ENCODE measurements at places on chromosomes 7 and 10. TPM values are rescaled to one million over a fixed set of nuclear protein-coding genes. Genes with fewer than 3 reads are reported as not detected.

- no peak for DNase-seq
These were observed 30.6 kb downstream of the DRGX start for GRCh38 chr10:49365275-49365674.

- no peak for DNase-seq
These were observed 66.0 kb downstream of the SLC25A40 start for GRCh38 chr7:87810130-87810529.

DNA sequence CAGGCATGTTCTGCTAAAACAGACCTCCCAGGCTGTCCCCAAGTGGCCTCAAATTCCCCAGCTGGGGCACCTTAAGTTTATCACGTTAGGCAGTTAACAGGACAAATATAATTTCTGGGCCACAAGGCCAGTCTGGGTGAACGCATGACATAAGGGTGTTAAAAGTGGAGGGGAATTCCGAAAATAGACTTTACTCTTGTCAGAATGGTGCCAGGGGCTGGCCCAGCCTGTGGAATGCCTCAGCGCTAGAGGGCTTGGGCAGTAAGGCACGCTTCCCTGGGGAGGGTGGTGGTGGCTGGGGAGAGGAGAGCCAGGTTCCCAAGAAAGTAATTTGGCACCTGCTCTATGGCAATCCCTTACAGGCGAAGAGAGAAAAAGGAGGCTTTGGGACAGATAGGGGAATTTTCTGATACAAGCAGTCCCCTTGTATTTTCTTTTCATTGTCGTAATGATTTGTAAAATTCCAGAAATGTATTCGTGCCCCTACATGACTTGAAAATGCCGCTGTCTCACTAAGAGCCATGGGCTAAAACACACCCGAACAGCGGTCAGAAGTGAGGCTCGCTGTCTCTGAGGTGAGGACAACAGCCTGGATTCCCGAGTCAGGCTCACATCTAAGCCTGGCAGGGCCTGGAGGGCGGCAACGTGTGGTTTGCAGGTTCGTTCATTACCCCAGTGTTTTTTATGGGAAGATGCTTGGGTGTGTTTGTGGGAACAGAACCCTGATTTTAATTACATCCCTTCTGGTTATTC is 463.2 kb upstream of the GALNT17 start:
- DNase-seq: peak; percentile 74

GRCh38 chr7:80175744-80176143 is 41.1 kb downstream of the GNAI1 start:
- DNase-seq: no peak

DNA sequence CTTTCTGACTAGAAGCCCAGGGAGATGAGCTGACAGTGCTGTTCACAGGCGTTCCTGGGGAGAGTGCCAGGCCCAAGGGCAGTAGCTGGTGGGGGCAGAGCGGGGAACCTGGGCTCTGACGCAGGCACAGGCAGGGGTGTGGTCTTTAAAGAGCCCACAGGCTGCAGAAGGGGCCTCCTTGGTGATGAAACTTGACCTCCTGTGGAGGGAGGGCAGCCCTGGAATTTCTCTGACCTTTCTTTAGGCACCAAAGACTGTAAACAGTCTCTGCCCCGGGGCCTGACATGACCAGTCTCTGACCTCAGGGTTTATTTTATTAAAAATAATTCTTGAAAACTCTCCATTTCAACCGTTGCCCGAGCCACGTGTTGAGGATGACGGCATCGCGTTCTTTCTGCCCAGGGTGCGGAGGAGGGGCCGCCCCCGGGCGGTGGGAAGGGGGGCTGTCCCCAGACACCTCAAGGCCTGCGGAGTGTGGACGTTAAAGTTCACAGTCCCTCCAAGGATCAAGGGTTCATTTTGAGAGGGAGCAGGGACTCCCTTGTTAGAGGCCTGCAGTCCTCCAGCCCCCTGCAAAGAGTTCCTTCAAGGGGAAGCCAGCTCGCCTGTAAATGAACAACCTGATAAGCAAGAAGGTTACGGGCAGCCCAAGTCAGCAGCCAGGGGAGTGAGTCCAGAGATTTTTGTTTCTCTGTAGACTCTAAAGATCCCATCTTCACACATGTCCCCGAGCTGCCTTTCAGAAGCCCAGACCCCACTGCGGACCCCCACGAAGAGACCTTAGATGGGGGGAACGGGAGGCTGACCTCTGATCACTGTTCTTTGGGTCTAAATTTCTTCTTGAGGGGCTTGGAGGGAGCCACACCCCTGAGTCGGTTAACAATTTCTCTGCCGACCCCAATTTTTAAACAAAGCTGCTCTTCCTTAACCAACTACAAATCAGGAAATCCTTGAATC is 128.9 kb downstream of the VIPR2 start:
- DNase-seq: peak; percentile 3

DNA sequence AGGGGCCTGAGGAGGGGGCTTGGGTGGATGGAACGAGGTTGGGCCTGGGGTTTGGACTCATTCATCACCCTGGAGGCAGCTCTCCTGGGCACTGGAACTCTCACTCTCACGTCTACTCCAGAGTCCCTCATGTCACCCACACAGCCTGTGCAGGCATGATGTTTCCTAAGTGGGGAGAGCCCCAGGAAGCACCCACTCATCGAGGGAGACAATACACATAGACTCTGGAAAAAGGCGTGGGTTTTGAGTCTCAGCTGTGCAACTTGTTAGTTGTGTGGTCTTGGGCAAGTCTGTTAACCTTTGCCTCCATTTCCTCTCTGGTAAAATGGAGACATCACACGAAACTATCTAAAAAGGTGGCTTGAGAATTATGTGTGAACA is 25.9 kb upstream of the RBM20 start:
- no peak for DNase-seq

OPN4 gene
- not detected for polyA plus RNA-seq

NUTM2B gene
- polyA plus RNA-seq: 0.52 TPM

GRCh38 chr7:46940178-46940577 is 641.7 kb downstream of the TNS3 start:
- no peak for DNase-seq

MEOX2 gene
- not detected for polyA plus RNA-seq

DNA sequence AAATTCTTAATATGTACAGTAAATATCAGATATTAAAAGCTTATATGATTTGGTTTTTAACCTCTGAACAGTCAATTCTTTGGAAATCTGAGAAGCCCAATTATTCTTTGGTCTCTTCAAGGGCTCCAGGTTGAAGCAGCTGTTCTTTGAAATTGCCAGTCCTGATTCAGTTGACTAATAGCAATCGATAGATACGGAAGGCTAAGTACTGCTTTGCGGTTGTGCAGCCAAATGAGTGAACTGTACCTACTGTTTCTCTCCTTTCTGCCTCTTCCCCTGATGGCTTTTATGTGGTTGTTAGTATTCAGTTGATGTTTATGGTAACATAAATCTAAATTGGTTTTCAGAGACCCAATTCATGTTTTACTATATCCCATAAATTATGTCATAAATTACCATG is 103.1 kb upstream of the RPA3 start:
- no peak for DNase-seq

ZNF680 gene
- 1.8 TPM for polyA plus RNA-seq

DNA sequence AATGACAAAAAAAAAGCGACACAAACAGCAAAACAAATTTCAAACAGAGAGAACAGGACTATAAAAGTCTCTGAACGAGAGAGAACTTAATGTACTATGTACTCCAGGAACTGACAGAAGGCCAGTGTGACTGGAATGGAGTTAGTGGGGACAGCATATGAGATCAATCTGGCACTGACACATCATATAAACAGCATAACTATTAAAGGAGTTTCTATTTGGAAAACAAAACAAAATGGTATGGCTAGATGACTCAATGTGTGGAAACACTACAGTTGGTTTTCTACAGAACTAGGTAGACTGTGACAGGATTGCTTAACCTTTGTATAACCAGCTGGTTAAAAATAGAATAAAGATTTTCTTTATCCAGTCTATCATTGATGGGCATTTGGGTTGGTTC is 232.9 kb upstream of the KAT6B start:
- DNase-seq: peak; percentile 63

- no peak for DNase-seq
These were observed 132.4 kb downstream of the TSPAN12 start for GRCh38 chr7:120725376-120726039.

HOXA3 gene
- polyA plus RNA-seq: 1.4 TPM

ANKRD7 gene
- polyA plus RNA-seq: 0.26 TPM

DNA sequence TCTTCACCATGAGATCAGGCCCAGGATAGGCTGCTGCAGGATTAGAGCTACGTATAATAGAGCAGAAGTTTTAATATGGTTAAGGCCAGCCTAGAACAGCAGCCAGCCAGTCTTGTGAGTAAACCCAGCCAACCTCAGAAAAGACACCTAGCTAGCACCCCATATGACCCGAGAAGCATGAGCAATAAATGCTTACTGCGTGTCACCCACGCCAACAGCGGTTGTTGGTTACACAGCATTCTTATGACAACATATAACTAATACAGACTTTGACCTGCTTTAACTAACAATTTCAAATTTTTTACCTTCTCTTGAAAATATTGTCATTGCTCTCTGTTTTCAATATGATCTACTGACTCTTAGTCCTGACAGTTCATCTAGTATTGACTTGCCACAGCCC is 105.7 kb downstream of the HBP1 start:
- DNase-seq: no peak

DNAJC1 gene
- 18.2 TPM for polyA plus RNA-seq

PPP1R17 gene
- not detected for polyA plus RNA-seq

SLC35G1 gene
- 3.9 TPM for polyA plus RNA-seq

GRCh38 chr10:63128443-63128842 is 4.7 kb upstream of the NRBF2 start:
- no peak for DNase-seq

MUC12 gene
- 0.25 TPM for polyA plus RNA-seq

GRCh38 chr7:101453617-101454016 is 90.9 kb downstream of the COL26A1 start:
- no peak for DNase-seq

GRCh38 chr7:46996972-46997371 is 584.9 kb downstream of the TNS3 start:
- no peak for DNase-seq

DNA sequence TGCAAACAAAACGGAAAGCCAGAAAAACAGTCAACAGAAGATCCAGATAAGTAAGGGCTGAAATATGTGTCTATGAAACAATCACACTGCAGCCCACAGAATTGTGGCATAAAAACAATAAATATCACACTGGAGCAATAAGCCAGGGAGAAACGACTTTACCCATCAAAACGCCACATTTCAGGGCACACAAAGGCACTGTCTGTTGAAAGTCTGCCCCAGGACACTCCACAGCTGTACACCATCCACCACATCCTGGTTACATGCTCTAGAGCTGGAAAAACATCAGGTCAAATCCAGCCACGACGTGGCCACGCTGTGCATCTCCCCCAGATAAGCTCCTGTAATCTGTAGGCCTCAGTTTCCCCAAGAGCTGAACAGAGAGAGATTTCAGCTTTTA is 88.7 kb downstream of the COBL start:
- no peak for DNase-seq

GRCh38 chr10:91460681-91461080 is 50.5 kb downstream of the HECTD2 start:
- DNase-seq: no peak

IDI2 gene
- polyA plus RNA-seq: not detected

DNA sequence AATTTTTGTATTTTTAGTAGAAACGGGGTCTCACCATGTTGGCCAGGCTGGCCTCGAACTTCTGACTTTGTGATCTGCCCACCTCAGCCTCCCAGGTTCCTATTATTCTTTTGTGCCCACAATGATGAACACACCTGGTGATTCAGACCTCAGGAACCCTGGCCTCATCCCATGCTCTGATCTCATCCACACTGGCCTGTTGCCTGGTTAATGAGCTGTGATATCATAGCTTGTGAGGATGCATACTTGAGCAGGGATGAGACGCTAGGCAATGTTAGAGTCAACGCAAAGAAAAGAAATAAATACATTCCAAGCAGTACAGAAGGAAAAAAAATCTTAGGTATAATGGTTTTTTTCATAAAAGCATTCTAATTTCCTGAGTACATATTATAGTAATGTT is 82.4 kb upstream of the RNF32 start:
- DNase-seq: peak; percentile 52

CALY gene
- polyA plus RNA-seq: not detected

GRCh38 chr10:128161031-128161430 is 34.8 kb upstream of the MKI67 start:
- no peak for DNase-seq

- DNase-seq: no peak
These were observed 231.7 kb downstream of the SKIDA1 start for GRCh38 chr10:21293518-21294356.

DNA sequence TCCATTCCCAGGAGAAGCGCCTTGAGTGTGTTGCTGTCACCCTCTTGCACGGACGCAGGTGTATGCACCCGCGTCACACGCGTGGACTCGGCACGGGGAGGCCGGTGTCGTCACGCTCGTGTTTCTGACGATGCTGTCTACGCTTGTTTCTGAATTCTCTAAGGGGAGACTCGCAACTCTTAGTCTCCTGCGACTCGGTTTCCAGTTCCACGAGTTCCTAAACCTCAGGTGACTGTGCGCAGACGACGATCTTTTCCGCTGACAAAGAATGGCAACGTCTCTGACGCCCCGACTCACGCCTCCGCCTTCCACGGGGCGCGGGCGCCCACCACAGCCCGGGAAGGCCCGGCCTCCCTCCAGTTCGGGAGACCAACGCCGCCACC is 579 bp downstream of the IDI1 start:
- DNase-seq: no peak

PRRT4 gene
- 0.26 TPM for polyA plus RNA-seq

DNA sequence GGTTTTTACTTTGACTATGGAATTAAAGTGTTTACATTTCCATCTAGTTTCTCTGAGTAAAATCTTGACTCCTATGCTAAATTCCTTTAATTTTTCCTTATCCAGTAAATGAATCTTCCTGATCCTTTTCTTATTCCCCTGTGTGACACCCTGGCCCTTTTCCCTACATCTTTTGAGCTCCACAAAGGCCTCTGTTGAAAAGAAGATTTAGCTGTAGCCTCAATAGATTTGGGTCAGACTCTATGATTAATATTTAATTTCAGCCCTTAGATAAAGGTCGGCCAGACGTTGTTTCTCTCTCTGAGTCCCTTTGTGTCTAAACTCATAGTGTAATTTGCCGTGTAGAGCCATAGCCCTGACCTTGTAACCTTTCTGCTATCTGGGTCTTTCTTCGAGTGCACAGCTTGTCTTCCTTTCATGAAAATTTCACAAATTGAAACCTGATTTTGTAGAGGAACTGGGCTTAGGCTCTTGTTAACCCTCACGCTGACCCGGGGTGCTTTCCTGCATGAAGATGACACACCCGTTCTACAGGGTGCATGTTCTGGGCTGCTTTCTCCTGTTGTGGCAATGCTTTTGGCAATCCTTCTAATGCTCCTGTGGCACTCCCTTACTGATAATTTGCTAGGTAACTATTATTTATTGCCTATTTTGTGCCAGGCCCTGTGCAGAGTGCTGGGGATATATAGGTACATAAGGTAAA is 21.2 kb downstream of the LSMEM1 start:
- DNase-seq: no peak

GRCh38 chr7:43351683-43352082 is 231.2 kb upstream of the STK17A start:
- DNase-seq: peak; percentile 17

DNA sequence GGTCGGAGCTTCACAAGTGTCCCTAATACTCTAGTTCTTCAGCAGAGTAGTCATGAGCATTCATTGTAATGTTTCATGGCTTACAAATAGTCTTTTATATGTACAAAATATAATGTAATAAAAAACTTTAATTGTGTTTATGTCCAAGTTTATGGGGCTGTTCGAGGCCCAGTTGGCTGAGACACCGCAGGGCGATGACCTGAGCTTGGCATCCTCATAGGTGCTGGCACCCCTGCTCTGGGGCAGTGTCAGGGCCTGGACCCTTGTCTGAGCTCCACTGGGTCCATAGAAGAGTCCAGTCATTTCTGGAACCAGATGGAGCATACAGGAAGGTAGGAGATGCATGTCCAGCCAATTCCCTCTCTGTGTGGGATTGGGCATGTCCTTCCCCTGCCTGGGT is 12.9 kb upstream of the ZMIZ1 start:
- DNase-seq: no peak

CDHR3 gene
- polyA plus RNA-seq: 0.82 TPM

KCP gene
- 0.20 TPM for polyA plus RNA-seq

All from mammary epithelial cell (primary cell).